Activated B cell treated with CpG ODN at 0.5 μM for 24 hours (primary cell): ENCODE measurements at places on chromosomes 1 and 21.

DNA sequence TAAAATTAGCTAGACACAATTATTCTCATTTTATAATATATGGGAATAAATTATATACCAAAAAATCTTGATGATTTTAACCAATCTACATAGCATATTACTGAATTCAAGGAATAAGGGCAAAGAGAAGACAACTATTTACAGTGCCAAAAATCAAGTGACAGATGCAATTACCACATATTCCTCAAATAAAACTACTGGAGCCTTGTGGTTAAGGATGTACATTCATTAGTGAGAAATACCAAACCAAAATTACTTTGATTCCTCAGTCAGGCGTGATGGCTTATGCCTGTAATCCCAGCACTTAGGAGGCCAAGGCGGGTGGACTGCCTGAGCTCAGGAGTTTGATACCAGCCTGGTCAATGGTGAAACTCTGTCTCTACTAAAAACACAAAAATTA is 68.8 kb upstream of the RBM34 start:
- no peaks in the 10 kb centered on the region for H3K4me1 ChIP-seq
- H3K27ac ChIP-seq, result no peak overlapping the region
- DNase-seq, result no peak
- H3K27me3 ChIP-seq, result no peaks in the 10 kb centered on the region

GRCh38 chr1:212042436-212042835 is 6.9 kb downstream of the DTL start:
- no peak for DNase-seq
- H3K36me3 ChIP-seq, result no peaks in the 10 kb centered on the region
- no peak overlapping the region for H3K27ac ChIP-seq
- H3K4me1 ChIP-seq, result peaks cover 3% of the 10 kb centered on the region
- H3K27me3 ChIP-seq, result no peaks in the 10 kb centered on the region

DNA sequence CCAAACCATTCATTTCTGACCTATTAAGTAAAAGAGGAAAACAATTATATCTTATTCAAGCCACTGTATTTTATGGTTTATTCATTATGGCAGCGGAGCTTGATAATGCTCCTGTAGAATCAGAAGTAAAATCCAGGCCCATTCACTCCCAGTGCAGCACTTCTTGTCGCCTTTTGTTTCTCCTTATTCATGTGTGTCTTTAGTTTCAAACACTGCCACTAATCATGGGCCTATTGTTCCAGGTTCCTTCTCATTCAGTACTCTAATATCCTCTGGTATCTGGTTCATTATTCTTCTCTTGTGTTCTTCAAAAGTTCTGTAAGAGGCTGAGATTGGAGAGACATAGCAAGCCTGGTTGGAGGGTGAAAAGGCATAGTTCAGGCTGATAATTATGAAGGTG is 218.3 kb downstream of the LRRIQ3 start:
- H3K27me3 ChIP-seq, result no peaks in the 10 kb centered on the region
- H3K27ac ChIP-seq, result no peak overlapping the region
- no peaks in the 10 kb centered on the region for H3K36me3 ChIP-seq
- DNase-seq, result no peak

- H3K36me3 ChIP-seq, result peaks cover 52% of the 10 kb centered on the region
- H3K27ac ChIP-seq, result no peak overlapping the region
- DNase-seq, result no peak
- H3K4me1 ChIP-seq, result peaks cover 32% of the 10 kb centered on the region
- no peak overlapping the region for H3K4me3 ChIP-seq
Observed at GRCh38 chr1:3895279-3895950, 4.7 kb downstream of the C1orf174 start.

- no peaks in the 10 kb centered on the region for H3K36me3 ChIP-seq
- H3K27me3 ChIP-seq, result peaks cover 18% of the 10 kb centered on the region
- H3K4me1 ChIP-seq, result peaks cover 23% of the 10 kb centered on the region
- H3K4me3 ChIP-seq, result peak overlapping the region; percentile 71
Observed at GRCh38 chr1:47438165-47439016, 547 bp downstream of the FOXD2 start.

- H3K27me3 ChIP-seq, result no peaks in the 10 kb centered on the region
- H3K27ac ChIP-seq, result no peak overlapping the region
- peaks cover 4% of the 10 kb centered on the region for H3K36me3 ChIP-seq
Observed at GRCh38 chr21:25942135-25942534, 207.4 kb downstream of the GABPA start.
